ENCODE measurements at places on chromosomes 11 and 22. TPM values are rescaled to one million over a fixed set of nuclear protein-coding genes. Genes with fewer than 3 reads are reported as not detected.

Gene OR56A1
- total RNA-seq, result not detected

DNA sequence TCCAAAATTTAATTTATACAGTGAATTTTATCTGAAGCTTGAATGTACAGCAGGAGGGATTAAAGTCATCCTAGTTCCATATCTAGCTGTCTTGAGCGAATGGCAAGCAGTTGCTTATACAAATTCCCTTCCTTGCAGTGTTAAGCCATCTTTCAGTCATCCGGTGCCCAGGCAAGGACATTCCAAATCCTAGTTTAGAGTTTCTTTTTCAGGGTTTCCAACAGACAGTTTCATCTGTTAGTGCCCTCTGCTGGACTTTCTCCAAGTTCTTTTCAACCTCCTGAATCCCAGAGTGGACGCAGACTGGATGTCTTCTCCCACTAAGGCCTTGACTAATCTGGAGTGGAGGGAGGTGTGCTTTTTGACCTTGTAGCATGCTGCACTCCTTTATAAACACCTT lies 45.4 kb downstream of the GRAMD1B start:
- no peak for DNase-seq

GRCh38 chr11:102843489-102843888 lies at the start of gene MMP3:
Gene MMP3 (minus strand): TSS chr11:102843609. CDS start chr11:102843546, 63 bp downstream.
- DNase-seq, result peak; percentile 36

- no peak for DNase-seq
Observed at GRCh38 chr11:2133241-2134021, 5.8 kb downstream of the IGF2 start.

GRCh38 chr11:34145847-34146381 lies 40.5 kb downstream of the NAT10 start:
- DNase-seq, result no peak

DNA sequence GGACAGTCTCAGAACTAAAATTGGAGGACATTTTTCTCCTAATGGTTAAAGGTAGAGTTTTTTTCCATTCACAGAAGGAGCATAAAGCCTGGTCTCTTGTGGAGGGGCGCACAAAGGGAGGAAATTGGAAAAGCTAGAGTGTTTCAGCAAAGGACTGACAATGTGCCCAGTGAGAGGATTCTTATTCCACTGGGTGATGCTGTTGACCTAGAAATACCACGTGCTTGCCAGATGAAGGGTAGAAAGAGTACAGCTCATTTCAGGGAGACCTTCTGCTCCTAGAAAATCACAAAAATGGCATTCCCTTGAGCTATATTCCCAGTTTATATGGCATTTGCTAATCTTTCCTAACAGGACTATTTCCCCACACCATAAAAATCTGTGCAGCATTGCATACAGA lies 21.1 kb downstream of the MS4A6E start:
- DNase-seq, result no peak

DNA sequence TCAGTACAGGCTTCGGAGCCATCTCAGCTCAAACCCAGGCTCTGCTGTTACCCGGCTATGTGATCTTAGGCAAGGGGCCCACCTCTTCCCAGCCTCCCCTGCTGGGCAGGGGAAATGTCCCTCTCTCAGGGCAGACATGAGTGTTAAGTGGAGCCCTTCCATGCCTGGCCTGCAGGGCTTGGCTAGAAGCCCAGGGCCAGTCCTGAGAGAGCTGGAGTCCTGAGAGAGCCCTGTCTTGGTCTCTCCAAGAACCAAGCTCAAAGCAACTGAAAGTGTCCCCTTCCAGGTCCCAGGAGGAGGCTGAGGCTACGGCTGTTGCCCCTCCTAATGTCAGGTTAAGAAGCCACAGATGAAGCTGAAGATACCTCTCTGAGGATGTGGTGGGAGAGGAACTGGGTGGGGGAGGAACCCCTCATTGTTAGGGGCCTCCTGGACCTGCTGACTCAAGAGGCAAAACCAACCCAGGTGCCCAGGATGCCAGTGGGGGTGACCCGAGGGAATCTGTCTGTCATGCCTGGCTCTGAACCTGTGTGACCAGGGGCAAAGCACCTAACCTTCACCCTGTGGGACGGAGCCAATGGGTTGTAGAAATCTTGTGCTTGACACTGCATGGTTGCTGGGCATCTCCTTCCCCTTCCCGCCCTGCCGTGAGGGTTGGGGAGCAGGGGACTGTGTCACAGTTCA lies 4.2 kb downstream of the ZP1 start:
- DNase-seq, result no peak
